ENCODE measurements at places on chromosomes 5 and 9.

DNA sequence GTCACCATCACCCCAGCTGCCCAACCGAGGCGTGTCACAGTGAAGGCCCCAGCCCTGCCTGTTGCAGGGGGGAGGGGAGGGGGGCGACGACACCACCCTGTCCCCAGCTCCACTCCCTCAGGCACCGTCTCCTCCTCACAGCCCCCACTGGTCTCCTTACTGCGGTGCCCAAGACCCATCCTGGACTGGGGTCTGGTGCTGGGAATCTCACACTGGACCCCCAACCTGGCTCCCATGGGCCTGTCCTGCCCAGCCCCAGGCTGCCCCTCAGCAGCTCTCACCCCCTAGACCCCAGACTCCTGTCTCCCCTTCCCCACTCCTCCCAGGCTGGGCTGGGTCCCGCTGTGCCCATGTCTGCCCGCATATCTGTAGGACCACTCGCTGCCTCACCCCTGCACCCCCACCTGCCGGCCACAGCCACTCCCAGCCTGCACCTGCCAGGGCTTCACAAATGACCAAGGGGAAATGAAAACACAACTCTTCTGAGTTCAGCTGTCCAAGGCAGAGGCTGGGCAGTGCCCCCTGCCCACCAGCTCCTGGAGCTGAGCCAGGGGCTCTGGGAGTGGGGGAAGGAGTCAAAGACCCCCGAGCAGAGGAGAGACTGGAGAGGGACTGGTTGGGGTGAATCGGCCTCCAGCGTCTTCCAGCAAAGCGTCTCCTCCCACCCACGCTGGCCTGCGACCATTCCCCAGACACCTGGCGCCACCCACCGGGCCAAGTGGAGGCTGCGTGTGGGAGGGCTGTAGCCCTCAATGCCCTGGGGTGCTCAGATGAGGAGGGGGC is 32.6 kb upstream of the EGFL7 start:
- DNase-seq: peak; percentile 34

DNA sequence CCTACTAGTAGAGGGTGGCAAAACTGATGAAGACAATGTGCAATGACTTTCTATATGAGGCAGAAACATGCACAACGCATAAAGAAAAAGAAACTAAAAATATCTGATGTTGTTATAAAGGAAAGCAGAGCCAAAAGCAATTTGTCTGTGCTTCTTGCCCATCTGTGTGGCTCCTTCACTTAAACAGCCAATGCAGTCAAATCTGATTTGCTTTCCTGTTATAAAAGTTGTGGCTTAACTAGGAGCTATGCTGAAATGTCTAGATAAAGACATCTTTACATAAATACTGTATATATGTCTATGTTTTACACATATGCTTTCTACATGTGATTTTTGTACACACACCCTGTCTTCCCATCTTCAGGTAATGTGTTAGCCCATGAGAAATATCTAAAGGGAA is 508.2 kb downstream of the CETN3 start:
- DNase-seq: no peak

- no peak for DNase-seq
Observed at GRCh38 chr5:62521319-62521718, 57.3 kb upstream of the LRRC70 start.

DNA sequence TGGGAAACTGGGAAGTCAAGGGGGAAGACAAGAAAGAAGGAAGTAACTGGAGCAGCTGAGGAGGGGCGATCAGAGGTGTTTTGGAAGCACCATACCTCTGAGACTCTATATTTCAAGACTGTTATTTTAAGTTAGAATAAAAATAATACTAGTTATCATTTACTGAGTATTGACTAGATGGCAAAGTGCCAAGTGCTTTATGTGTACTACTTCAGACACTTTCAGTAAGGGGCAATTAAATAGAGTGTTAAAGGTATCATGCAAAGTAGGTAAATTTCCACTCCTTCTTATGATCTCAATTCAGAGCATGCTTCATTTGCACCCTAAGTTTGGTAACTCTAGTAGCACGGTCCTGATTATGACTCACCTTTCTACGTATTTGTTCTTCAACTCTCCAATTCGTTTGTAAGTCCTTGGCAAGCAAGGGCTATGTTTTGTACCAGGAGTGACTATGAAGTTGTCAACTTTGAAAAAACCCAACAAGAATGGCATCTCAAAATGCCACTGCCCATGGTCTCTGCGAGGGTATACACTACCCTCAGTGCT is 152.4 kb upstream of the RAPGEF1 start:
- no peak for DNase-seq

DNA sequence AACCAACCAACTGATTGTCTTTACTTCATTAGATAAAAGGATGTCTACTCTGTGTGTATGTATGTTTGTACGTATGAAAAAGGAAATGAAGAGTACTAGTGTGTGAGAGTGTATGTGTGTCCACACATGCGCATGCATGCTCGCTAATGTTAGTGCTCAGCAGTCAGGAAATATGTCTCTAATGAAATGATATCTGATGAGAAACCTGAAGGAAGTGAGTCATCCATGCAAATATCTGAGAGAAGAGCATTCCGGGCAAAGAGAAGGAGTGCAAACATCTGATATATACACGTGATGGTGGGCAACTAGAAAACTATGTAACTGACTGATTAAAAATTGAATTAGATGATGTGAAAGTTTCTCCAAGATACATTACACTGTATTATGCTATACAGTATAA is 29.6 kb upstream of the UGCG start:
- peak; percentile 84 for DNase-seq

DNA sequence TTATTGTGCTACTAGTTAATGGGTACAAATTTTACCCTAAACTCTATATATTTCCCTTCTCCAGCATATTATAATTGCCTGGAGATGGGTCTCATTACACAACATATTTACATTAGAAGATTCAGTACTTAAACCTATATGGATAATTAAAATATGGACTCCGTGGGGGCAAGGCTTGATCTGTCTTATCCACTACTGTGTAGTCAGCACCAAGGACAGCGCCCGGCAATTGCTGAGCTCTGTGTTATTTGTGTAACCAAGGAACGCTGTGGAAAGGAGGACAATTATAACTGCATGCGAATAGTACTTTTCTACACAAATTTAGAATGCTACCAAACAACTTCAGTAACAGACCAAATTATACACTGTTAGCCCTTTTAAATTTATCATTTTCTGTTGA is 77.7 kb downstream of the DNAH5 start:
- DNase-seq: peak; percentile 43

DNA sequence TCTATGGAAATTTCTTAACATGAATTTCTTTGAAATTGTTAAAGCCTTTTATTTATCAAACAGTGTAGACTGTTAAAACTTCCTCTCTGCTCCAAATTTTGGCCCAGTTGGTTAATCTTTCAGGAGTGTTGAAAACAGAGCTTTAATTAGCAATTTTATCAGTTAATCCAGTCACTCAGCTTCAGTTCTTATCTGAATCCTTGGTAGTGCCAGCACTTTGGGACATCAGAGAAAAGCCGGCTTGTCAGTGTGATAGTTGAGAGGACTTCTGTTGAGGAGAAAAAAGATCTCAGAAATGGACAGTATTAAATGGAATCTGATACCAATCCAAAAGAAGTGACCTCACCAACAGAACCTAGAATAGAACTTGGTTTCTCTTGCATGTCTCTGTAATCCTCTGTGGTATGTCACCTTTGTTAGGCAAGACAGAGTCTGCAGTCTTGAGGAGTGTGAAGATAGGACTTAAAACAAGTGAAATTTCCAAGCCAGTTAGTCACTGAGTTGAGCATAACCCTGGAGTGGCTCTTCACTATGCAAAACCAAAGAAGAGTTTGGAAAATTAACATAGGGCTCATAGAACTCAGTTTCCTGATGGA is 251.8 kb downstream of the NNT start:
- DNase-seq: no peak

DNA sequence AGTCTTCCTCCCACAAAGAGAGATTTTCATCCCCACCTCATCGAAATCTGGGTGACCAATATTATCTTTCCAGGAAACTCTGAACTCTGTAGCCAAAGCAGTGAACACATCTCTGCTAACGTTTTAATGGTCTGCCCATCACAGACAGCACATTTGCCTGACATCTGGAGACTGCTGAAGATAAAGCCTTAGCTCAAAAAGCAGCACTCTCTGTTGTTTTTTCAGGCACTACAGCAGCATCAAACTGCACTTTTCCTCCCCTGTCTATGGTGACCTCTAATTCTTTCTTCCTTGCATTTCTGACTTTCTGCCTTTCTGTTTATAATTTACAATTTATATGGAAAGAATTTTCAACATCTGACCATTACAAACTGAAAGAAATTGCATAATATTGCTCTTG is 66.8 kb downstream of the RAB3C start:
- no peak for DNase-seq

DNA sequence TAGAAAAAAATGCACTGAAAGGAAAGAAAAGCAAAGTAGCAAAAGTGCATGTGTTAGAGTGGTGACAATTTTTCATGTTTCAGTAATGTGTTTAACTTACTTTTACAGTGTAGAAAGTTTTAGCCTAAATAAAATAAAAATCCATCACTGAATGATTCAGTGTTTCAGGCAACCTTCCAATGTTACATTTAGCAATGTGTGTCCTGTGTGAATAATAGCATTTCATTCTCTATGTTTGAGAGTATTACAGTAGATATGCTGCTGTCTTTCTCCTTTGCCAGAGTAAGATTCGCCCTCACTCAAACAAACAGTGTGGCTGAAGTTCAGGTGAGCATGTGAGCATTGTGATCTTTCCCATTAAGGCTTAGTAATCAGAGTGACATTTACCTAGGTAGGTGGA is 171.1 kb downstream of the TARS1 start:
- DNase-seq: peak; percentile 76

- no peak for DNase-seq
Observed at GRCh38 chr9:15389173-15389572, 33.5 kb upstream of the SNAPC3 start.

DNA sequence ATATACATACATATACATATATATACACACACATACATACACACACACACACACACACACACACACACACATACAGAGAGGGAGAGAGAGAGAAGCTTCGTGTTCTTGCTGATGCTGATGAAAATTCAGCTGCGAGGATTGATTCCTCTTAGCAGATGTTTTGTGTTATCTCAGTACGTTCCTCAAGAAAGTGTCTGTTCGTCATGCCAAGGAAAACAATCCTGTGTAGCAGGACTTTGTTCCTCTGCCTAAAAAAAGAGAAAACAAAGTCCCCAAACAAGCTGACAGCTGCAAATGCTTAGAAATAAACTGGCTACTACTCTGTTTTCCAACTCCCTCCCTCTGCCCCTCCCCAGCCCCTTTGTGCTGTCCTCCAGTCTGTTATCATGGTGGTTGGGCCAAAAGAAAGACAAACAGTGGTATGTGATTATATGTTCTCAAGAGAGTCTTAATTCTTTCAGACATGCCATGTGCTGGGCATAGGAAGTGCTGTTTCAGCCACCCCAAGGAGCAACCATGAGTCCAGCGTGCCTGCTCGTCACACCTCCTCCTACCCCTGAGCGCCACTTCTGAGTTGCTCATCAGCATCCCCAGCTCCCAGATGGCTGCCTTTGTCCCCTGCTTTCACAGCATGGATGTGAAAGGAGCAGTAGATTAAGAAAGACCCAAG is 71.5 kb upstream of the EQTN start:
- peak; percentile 61 for DNase-seq

DNA sequence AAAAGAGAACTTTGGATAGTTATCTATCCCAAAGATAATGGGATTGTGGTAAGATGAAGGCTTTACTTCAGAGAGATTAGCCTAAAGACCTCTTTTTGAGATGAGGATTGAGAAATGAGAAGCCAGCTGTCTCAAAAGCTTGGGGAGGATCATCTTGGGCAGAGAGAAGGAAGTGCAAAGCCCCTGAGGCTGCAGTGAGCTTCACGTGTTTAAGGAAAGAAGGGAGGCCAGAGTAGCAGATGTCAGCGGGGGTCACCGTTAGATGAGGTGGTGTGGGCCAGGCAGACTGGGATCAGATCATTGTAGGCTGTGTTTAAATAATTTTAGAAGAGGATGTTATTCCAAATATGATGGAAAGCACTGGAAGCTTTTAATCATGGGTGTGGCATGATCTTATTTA is 270.1 kb downstream of the ARHGEF28 start:
- no peak for DNase-seq

- DNase-seq: peak; percentile 78
Observed at GRCh38 chr9:129336601-129337331, 158.7 kb upstream of the IER5L start.

- DNase-seq: no peak
Observed at GRCh38 chr9:28407351-28407750, 834.1 kb upstream of the C9orf72 start.

- no peak for DNase-seq
Observed at GRCh38 chr5:33284681-33285080, 156.1 kb upstream of the TARS1 start.

DNA sequence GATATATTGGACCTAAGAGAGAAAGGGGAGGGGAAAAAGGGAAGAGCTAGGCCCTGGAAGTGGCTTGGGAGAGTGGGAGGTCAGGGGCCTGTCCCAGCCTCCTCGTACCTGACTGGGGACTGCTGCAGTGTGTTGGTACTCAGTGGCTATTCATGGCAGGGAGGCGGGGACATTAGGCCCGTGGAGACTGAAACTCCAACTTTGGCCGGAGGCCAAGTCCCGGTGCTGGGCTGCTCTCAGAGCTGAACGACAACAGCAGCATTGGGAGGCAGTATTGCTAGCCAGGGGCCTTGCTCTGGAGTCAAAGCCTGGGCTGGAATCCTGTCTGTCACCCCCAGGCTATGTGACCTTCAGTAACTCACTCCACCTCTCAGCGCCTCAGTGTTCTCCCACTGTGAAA is 37.8 kb downstream of the NEURL1B start:
- no peak for DNase-seq

- no peak for DNase-seq
Observed at GRCh38 chr9:95574176-95574575, 57.4 kb upstream of the PTCH1 start.

DNA sequence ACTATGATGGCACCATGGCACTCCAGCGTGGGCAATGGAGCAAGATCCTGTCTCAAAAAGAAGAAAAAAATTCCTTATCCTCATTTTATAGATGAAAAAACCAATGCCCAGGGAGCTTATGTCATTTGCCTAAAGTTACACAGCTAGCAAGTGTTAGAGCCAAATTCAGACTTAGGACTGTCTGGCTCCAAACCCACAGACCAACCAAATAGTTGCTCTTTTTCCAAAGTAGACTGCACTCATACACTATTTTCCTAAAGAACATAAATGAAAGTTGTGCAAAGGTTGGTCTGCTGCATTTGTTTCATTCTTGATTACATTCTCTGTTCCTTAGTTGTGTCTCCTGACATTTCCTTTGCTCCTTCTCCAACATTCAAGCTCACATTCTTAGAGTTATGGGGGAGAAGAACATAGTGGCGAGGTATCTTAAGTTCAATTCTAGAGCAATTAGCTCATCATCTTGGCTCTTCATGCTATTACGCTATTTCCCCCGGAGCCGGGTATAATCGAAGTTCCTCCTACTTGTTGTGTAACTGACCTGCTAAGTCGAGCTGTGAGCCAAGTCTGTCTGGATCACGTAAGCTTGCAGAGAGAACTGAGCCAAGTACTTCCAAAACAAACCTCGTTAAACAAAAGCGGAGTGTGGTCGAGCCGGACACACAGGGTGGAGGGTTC is 138.3 kb downstream of the RFK start:
- DNase-seq: peak; percentile 62
